ENCODE measurements at places on chromosomes 7 and 10.

DNA sequence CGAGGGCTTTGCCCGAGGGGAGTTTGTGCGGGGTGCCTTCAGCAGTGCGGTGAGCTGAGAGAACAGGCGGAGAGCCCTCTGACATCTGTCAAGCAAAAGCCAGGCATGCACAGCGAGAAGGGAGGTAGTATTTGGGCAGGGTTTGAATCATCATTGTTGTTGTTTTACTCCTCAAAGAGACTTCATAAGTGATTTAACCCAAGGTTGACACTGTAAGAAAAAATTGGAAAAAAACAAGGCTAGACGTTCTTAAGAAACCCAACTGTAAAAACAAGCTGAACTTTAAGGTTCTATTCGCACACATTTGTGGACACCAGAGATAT is 1.3 kb downstream of the ADAM22 start:
- DNase-seq = peak; percentile 40

DNA sequence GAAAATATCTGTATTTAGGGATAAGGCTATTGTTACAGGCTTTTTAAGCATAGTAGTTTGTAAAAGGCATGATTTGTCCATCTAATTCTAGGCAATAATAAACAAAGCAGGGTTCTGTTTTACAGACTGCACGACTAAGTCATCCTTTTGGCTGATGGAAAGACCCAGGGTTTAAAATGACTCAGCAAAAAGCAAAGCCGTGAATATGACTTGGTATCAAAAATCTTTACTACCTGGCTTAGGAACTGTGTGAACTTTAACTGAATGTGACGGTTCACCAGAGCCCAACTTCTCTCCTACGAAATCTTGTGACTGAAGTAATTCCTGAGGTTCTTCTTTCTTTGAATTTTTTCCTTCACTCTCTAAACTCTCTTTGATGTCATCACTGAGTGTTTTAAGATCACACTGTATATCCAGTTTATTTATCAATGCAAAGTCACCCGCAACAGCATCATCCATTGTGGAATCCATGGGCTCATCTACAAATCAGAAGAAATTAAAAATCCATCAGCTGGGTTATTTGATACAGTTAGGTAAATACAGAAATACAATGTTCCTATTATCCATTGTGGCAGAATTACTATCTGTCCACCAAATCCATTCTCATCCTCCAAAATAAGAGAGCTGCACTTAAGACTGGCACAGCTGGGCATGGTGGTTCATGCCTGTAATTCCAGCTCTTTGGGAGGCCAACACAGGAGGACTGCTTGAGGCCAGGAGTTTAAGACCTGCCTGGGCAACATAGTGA is 17.0 kb downstream of the ATE1 start:
- DNase-seq = no peak

DNA sequence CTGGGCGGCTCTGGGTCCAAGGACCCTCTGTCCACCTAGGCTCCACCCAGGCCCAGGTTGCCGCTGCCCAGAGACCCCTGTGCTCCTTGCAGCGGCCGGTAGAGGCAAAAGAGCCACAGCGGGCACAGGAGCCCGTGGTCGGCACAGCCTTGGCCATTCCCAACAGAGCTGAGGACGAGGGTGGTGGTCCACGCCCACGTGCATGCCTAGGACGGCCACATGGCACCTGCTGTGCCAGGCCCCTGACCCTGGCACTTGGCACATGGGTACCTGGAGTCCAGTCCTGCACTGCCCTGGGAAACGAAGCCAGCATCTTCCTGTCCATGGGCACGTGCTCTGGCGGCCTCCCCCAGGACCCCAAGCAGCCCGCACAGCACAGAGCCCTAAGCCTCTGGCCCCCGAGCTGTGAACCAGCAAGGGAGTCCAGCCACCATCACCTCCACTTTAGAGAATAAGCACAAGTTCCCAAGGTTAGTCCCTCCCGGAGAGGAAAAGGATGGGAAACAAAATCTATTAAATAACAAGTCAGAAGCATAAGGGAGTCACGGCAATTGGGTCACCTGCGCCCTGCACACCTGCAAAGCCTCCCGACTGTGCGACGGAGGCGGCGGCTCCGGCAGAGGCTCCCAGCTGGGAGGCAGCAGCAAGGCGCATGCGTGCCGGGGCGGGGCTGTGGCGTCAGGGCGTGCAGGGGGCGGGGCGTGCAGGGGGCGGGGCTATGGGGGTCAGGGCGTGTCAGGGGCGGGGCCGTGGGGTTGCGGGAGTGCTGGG is 59.1 kb downstream of the STK32C start:
- peak; percentile 43 for DNase-seq

DNA sequence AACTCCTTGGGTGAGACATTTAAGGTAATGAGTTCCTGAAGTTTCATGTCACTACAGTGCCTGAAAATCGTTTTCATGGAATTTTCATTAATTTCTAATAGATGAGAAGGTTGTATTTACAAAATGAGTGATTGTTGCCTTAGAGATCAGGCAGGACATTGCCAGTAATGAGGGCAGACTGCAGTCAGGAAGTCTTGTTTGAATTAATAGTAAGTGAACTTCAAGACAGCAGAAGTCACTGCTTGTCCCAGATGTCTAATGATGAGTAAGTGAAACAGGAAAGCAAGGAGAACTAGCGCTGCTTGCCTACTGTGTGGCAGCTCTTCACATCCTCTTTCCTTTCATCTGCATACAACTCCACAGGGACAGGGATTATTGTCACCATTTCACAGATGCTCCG is 237.4 kb downstream of the BAMBI start:
- DNase-seq = no peak

GRCh38 chr7:29921404-29922010 is 68.1 kb downstream of the SCRN1 start:
- DNase-seq = peak; percentile 83

DNA sequence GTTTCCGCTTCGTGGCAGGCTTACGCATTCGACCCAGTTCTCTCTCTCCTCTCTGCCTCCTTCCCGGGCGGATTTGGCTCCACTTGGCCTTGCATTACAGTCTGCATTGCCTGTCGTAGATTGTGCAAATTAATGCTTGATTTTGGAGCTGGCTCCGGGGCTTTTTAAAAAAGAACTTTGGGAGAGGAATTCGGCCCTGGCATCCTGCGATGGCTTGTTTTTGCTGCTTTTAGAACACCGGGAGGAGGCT is 767 bp downstream of the EIF4EBP2 start:
- DNase-seq = no peak

DNA sequence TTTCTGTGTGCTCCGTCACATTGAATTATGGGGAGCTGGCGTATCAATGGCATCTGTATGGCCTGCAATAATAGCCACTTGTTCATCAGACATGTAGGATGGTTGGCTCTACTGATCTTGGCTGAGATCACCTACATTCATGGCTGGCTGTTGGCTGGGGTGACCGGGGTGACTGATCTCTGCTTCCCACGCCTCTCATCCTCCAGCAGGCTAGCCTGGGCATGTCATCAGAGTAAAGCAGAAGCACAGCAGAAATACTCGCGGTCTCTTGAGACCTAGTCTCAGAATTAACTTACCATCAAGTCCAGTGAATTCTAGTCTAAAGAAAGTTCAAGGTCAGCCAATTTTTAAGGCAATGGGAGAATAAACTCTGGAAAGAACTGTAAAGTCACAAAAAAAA is 257.7 kb upstream of the GLI3 start:
- no peak for DNase-seq

- DNase-seq = peak; percentile 94
These were observed 19.3 kb downstream of the TCAF1 start for GRCh38 chr7:143882604-143883078.

DNA sequence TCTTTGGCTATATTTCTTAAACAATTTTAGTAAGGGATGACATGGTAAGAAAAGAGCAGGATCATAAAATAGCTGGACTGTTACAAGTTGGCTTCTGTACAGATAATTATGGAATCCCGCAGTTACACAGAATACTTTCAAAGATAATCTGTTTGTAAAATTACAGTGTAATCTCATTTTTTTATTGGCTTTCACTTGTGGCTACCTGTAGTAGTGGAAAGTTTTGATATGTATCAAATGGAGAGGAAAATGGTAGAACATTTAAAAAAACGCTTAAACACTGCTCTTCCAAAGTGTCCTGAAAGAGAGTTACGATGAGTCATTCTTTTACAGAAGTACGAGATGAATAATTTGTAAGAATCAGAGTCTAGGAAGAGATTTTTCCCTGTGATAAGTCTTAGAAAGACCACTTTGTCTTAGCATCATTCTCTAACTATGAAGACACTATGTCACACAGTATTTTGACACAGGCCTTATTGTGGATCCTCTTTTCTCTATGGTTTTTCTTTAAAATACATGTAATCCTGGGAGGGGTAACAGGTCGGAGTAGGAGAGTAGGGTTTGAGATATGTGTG is 215.0 kb upstream of the DKK1 start:
- DNase-seq = no peak

- DNase-seq = no peak
These were observed 101.6 kb upstream of the PLXNA4 start for GRCh38 chr7:132677918-132678317.

DNA sequence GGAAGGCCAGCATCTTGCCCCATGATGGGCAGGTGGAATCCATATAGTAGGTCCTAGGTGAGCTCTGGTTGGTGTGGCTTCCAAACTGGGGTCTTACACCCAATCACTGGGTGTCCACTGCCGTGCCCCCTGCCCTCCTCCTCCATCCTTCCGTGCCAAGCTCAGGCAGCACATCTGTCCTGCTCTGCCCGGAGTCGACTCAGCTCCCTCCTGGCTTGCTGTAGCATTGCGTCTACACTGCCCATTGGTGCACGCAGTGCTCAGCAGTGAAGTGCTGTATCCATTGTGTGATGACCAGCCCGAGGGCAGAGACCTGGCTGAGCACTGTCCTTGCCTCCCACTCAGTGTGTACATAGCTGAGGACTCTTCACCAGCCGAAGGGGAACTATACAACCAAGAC is 148.4 kb downstream of the ADAM12 start:
- DNase-seq = no peak

DNA sequence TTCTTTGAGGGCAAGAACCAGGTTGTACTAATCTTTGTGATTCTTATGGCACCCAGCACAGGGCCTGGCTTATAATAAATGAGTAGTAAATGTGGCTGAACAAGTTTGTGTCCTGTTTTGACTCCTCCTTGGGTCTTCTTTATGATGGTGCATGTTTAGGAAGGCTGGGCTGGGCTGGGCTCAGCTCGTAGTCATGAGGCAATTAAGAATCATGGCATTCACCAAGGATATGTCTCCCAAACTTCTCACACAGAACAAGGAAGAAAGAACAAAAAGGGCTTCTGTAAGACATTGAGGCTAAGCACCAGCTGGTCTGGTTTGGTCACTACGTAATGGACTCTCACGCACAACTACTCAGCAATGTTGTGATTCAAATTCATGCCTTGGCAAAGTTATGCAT is 30.5 kb upstream of the YAE1 start:
- no peak for DNase-seq

All from NCI-H82 (cell line).